ENCODE measurements at places on chromosomes 13 and 19.

DNA sequence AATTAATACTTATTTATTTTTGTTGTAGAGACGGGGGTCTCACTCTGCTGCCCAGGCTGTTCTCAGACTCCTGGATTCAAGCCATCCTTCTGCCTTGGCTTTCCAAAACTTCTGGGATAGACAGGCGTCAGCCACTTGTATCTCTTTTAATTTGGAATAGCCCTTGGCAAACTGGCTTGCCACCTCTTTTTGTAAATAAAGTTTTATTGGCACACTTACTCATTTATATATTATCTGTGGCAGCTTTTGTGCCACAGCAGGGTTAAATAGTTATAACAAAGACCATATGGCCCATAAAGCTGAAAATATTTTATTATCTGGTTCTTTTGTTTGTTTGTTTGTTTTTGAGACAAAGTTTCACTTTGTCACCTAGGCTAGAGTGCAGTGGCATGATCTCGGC is 30.5 kb downstream of the BBC3 start:
- no peak for DNase-seq

GRCh38 chr13:33079960-33080359 is 63.7 kb downstream of the KL start:
- no peak for DNase-seq

DNA sequence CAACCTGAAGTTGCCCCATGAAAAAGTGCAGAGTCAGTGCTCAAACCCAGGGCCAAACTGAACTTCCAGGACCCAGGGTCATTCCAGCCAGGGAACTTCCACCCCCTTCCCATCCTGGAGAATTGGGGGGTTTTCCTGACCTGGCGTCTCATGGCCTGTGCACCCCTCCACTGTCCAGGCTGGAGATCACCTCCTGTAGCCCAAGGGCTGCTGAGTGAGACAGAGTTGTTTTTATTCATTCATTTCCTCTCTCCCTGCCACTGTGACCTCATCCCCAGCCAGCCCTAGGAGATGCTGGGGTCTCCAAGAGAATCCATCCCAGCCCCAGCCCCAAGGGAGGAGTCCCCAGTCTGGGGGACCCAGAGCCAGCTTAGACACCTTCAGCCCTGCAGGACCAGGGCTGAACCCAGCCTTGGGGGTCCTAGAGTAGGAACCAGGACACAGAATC is 4.2 kb downstream of the FCHO1 start:
- no peak for DNase-seq

DNA sequence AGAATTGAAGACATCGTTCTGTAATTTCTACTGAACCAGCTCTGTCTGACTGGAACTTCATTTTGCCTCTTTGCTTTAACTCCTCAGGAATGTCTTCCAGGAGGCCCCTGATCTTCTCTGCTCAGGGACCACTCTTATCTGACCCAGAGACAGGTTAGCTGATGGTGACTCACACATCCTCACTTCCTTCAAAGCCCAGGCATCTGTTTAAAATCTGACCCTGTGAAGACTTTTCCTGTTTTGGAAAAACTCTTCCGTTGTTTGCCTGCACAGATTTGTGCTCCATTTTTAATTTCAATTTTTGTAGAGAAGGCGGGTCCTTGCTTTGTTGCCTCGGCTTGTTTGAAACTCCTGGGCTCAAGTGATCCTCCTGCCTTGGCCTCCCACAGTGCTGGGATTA is 1.6 kb downstream of the ARL11 start:
- no peak for DNase-seq

DNA sequence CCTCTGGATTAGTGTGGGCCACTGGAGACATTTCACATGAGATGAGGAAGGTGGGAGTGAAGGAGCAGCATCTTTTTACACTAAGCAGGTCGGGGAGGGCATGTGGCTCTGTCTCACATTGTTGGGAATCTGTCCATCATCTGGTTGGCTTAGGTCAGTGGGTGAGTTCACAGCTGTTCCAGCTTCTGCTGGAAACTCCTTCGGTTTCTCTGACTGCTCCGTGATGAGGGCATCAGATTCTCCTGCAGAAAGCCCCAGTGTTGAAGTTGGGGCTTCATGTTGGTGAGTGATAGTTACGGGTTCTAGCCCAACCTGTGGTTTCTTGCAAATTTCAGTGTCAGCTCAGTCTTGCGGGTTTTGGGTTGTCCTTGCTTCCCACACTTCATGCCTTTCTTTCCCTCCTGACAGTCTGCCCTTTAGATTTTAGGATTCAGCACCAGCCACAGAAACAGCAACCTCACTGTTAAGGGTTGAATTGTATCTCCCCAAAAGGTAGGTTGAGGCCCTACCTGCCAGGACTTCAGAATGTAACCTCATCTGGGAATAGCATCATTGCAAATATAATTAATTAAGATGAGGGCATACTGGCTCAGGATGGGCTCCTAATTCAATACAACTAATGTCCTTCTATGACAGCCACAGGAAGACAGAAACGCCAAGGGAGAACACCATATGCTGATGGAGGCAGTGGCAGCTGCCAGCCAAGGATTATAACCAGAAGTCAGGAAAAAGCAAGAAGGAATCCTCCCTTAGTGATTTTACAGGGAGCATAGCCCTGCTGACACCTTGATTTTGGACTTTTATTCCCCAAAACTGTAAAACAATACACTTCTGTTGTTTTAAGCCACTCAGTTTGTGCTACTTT is 7.6 kb upstream of the ALOX5AP start:
- DNase-seq: no peak

GRCh38 chr19:50932018-50932689 is 20.7 kb downstream of the KLK5 start:
- no peak for DNase-seq

GRCh38 chr19:338421-338820 is 6.2 kb downstream of the MIER2 start:
- DNase-seq: no peak
